Endodermal cell (in vitro differentiated cells): ENCODE measurements at places on chromosomes 16 and 17. TPM values are rescaled to one million over a fixed set of nuclear protein-coding genes. Genes with fewer than 3 reads are reported as not detected.

ITGA2B gene
- 5.2 and 6.9 TPM in 2 replicates for total RNA-seq

- DNase-seq = no peak
Observed at GRCh38 chr16:34078691-34079090, 619.3 kb downstream of the TP53TG3F start.

GRCh38 chr17:57987581-57988300 is at the start of gene VEZF1:
Gene VEZF1, minus strand, starts transcription at chr17:57988254. Its CDS starts 143 bp downstream, at chr17:57988111.
- peak; percentile 94 for DNase-seq

AOC2 gene
- total RNA-seq = 2.8 and 3.8 TPM in 2 replicates

DNA sequence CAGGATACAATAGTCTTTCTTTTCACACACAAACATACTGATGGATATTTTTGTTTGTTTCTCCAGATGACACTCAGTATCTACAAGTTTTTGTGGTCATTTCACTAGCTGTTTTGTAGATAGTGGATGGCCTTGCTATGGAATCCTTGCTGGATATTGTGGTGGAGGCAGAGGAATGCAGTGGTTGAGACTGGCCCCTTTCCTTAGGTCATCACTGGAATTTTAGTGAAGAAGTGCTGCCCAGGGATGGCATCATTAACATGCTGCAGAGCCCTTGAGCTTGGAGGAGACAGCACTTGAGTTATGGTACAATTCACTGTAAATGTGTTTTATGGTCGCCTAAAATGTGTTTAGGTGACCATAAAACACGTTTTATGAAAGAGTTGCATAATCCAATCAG is 455.9 kb upstream of the HSBP1 start:
- DNase-seq = no peak

DNA sequence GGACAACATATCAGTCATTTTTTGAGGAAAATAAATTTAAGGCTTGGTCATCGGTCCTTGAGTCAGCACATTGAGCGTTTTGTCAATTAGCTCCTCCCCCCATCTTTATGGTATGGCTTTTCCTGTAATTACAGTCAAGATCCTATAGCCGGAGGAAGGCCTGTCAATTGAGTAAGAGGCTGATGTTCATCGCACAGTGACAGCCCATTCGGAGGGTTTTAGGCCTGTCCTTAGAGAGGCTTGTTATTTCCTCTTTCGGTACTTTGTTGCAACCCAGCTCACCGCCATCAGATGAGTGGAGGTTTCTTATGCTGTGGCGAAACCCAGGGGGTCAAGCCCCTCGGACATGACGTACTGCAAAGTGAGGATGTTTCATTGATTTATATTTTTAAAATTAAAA is 395.2 kb downstream of the WWOX start:
- no peak for DNase-seq

DNA sequence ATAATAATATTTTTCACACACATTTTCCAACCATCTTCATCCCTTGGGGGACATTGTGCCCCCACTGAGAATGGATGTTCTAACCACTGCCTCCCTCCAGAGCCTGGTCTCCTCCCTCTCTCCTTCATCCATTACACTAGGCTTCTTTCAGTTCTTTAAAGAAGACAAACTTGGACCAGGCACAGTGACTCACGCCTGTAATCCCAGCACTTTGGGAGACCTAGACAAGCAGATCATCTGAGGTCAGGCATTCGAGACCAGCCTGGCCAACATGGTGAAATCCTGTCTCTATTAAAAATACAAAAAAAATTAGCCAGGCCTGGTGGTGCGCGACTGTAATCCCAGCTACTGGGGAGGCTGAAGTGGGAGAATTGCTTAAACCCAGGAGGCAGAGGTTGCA is 6.5 kb downstream of the ALOX15 start:
- no peak for DNase-seq

DNA sequence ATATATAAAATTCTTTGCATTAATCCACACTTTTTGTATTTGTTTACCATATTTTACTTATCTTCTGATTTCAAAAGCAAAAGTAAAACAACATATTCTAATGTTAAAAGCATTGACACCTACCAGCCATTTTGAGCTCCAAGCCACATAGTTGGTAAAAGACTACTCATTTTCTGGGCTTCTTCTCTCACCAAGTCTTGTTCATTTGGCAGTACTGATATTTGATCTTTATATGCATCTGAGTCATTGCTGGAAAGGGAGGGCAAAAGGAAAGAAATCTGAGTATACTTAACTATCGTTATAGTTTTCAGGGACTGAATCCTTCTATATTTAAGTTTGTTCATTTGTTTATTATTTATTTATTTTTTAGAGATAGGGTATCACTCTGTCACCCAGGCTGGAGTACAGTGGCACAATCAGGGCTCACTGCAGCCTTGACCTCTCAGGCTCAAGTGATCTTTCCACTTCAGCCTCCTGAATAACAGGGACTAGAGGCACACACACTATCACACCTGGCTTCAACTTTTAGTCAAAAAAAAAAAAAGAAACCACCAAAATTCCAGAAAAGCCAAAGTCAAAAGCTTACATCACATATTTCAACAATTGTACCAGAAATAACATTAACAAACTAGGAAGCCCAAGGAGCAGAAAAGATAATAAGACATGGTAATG is 121.0 kb upstream of the TOB1 start:
- DNase-seq = no peak
